Stimulated activated CD8-positive, alpha-beta memory T cell treated with anti-CD3 and anti-CD28 coated beads, Interleukin-12 subunit alpha, Interleukin-12 subunit beta, amount 100 ng/mL, for 1 hour (primary cell): ENCODE measurements at places on chromosomes 3 and 15.
A peak's percentile ranks its signal among the peaks of the same experiment; 100 is the strongest.

DNA sequence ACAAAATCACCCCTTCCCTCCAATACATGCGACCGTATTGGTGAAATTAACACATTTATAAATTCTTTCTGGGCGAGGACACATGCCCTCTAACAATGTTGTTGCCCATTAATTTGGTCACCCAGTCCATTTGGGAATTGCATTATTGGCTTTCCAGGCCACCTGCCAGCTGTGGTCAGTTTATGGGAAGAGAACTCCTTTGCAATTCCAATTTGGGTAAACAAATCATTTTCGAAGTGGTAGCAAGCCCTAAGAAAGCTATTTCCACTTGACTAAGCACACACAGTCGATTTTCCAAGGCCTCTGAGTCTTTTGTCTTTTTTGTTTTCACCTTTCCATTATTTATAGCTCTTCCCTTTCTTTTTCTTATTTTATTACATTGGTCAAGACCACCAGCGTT, 362.3 kb upstream of the RGMA start:
- no peak for DNase-seq

DNA sequence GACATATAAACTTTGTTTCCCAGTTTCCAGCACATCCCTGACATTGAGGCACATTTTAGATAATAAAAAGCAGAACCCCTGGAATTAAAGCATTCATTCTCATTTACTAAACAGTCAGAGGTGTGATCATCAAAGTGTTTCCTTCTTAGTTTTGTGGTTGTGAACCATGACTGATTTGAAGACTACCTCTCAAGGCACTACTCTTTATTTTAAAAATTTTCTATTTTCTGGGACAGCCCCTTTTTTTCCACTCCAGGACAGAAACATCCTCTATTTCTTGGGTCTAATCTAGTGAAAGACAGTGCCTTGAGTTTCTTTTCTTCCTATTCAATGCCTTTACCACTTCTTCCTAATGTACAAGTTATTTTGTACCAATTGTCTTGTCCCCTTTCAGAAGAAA, 5.2 kb downstream of the SST start:
- DNase-seq: no peak

GRCh38 chr15:22265056-22265945, 185.0 kb downstream of the OR4M2 start:
- no peak for DNase-seq

GRCh38 chr3:120064641-120065040, 29.6 kb downstream of the GSK3B start:
- DNase-seq: no peak

GRCh38 chr3:117719316-117719926, 1009.8 kb downstream of the TUSC7 start:
- no peak for DNase-seq

GRCh38 chr3:31908391-31909097, 72.5 kb downstream of the OSBPL10 start:
- DNase-seq: no peak

- DNase-seq: no peak
Observed at GRCh38 chr3:171307988-171308387, 152.2 kb downstream of the TNIK start.

- DNase-seq: no peak
Observed at GRCh38 chr3:156818273-156818651, 7.9 kb upstream of the LEKR1 start.

DNA sequence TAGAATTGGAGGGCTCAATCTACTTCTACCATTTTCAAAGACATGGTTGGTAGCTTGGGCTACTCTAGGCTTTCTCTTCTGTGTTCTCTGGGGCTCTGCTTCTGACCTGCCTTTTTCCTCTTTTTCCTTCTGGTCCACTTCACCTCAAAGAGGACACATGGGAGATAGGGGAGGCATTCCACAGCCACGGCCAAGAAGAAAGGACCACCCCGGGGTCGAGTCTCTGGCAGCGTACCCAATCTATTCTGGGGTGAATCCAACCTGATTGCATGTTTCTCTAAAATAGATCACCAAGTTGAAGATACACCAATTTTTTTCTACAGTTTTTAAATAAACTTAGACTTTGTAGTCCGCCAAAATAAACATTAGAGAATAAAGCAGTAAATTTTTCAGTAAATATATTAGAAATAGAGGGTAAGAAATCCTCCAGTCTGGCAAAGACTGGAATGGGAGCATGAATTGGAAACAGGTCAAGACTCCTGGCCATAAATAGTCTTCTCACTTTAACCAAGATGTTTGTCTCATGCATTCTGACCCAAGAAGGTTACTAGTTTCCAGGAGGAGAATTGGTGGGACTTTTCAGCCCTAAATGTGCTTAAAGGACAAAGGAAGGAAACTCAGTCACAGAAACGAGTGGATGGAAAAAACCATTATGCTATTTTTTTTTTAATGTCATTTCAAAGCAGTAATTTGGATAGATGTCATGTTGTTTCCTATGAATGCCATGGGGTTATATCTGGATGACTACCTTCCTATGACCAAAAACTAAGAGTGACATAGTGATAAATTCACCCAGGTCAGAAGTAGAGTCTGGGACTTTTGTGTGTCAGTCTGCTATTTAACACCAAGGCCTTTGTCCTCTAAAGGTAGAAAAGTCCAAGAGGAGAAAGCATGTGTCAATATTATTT, 71.3 kb upstream of the PHLDB2 start:
- DNase-seq: no peak

DNA sequence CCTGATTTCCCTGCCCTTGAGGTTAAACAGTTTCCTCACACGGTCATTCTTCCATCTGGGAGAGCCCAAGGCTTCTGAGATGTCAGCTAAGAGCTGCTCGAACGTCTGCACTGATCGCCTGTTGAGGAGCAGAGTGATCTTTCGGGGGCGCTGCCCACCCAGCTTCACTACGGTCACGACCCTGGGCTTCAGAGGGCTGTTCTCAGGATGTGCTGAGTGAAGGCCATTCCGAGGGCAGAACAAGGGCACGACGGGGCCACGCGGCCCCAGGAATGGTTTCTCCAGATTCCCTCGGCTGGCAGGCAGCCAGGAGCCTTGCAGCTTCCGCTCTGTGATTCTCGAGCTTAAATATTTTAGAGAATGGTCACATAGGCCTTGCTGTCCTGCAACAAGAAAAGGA, 25.7 kb downstream of the DCLK3 start:
- no peak for DNase-seq

DNA sequence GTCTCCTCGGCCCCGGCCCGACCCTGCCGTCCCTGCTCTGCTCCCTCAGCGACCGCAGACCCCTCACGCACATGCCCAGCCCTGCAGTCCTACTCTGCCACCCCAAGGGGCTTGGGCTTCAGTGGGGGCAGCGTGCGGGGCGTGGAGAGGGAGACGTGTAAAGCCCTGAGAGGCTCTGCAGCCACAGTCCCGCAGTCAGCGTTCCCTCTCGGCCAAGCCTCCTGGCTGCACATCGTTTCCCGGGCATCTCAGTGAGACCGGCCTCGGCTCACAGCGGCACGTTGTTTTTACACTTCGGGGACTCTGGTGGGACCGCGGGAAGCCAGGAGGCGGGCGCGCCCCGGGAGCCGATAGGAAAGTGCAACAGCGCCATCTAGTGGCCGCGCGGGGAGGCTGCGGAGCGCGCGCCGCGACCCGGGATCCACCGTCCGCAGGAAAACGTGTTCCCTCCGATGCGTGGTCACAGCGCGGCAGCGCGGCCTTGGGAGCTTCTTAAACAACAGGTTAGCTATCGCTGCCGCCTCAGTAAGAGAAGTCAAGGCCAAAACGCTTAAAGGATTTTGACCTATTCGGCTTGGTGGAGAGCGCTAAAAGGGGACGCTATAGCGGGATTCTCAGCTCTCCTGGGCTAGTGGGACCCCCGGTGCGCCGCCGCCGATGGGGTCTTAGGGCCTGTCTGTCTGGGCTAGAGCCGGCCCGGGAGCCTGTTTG, 226.8 kb upstream of the IGF1R start:
- peak; percentile 35 for DNase-seq

GRCh38 chr3:72797773-72798543, 50.3 kb downstream of the SHQ1 start:
- no peak for DNase-seq

GRCh38 chr15:90295270-90295648, 29.8 kb downstream of the NGRN start:
- DNase-seq: no peak
